Stimulated activated CD4-positive, alpha-beta T cell treated with anti-CD3 and anti-CD28 coated beads, Interleukin-1b, Interleukin-23, amount 100 ng/mL, for 4 hours (primary cell): ENCODE measurements at places on chromosomes 12 and 14.

- DNase-seq, result no peak
These were observed 25.8 kb upstream of the NXPH4 start for GRCh38 chr12:57190821-57191220.

GRCh38 chr14:81329640-81330381 lies 70.3 kb downstream of the STON2 start:
- no peak for DNase-seq

DNA sequence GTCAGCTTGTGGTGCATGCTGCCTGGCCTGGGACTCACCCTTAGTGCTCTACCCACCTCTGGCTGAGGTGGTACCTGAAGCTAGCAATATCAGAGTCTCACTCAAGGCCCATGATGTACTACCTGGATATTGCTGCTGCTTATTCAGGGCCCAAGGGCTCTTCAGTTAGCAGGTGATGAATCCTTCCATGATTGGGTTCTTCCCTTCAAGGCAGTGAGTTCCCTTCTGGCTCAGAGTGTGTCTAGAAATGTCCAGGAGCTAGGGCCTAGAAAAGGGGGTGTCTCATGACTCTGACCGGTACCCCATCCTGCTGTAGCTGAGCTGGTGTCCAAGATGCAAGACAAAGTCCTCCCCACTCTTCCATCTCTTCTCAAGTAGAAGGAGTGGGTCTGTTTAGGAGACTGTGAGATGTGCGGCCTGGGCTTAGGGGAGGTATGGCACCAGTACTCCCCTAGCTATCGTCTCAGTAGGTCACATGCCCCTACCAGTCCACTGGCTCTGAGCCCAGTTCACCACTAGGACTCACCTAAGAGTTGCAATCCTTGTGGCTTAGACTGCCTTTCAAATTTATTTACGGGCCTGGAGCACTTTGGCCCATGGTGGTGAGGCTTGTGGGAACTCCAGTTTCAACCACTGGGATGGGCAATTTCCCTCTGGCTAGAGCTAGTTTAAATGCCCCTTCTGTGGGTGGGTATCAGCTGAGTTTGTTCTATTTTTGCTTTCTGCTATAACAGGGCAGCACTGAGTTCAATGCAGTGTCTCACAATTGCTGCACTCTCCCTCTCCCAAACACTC lies 12.2 kb downstream of the PRORP start:
- DNase-seq, result no peak

DNA sequence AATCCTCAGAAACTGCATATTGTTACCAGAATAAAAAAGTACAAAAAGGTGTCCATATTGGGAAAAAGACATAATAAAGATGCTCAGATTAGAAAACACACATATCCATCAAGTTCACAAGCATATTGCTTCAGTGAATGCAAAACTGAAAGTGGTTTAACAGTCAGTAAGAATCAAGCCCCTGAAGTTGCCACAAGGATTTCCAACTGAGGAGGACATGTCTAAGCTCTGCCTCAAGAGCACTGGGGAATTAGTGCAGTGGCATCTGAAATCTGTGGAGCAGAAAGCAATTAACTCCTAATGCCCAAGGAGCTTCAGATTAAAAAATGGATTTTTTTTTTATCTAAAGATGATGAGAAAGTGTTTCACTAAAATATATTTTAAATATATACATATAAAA lies 113.2 kb downstream of the DENND5B start:
- no peak for DNase-seq

GRCh38 chr14:51369814-51370213 lies 129.8 kb downstream of the TMX1 start:
- DNase-seq, result peak; percentile 10

GRCh38 chr12:124939421-124940142 lies 25.1 kb upstream of the UBC start:
- peak; percentile 90 for DNase-seq

DNA sequence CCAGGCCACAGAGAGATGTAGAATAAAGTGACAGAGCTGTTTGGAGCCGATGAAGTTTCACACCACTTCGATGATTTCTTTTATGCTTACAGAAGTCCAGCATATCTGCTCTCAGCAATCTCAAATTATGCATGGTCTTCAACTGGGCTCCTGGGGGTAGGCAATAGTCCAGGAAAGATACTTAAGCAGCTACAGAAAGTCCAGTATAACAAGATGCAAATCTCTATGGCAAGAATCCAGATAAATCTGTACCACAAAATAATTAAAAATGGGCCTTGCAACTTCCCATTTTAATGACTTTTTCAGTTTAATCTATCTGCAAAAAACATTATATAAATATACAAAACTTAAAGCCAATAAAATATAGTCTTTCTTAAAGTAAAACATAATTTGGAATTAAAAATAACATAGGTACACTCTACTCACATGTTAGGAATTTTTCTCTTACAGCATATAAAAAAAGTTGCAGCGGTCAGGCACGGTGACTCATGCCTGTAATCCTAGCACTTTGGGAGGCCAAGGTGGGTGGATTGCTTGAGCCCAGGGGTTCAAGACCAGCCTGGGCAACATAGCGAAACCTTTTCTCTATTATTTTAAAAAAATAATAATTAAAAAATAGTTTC lies 20.5 kb upstream of the RAD51AP1 start:
- DNase-seq, result no peak

DNA sequence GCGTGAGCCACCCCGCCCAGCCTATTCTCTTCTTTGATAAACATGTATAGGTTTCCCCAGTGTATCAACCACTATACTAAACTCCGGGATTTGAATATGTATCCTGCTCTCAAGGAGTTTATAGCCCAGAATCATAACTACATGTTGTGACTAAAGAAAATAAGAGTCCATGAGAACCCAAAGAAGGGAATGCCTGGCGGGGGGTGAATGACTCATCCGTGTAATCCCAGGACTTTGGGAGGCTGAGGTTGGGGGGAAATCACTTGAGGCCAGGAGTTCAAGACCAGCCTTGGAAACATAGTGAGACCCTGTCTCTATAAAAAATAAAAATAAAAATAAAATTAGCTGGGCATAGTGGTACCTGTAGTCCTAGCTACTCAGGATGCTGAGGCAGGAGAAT lies 57.2 kb downstream of the SIX6 start:
- no peak for DNase-seq
